ENCODE measurements at places on chromosomes 12 and 14.

GRCh38 chr12:55724226-55724939 is 4.2 kb downstream of the RDH5 start:
- DNase-seq, result peak; percentile 89

DNA sequence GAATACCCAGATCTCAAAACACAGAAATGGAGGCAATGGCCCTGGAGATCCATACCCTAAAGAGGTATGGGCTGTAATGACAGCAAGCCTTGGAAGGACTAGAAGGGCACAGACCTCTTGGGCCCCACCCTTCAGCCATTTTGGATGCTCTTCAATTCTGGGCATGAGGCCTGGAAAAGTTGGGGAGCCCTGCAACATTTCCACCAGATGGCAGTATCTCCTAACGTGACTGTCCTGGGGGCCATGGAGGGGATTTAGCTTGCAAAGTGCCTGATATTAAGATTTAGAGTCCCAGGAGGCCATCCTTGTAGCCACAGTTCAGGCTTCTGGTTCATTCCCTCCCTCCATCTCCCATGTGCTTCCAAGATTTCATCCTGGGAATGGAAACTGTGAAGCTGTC is 30.2 kb downstream of the KCNA5 start:
- DNase-seq, result no peak

DNA sequence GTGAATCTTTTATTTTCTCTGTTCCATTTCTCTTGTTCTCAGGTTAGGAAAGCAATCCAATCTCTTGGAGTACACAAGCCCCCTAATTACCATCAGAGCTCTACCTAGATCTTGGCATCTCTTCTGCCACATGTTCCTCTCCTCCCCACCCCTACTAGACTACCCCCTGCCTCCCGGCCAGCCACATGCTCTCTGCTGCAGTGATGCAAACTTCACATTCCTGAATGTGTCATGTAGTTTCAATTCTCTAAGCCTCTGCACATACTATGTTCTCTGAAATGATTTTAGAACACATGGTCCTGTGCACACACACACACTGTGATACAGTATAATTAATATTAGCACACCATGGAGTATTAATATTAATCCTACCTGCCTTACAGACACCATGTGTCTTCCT is 104.6 kb downstream of the EFCAB11 start:
- no peak for DNase-seq

- peak; percentile 85 for DNase-seq
Observed at GRCh38 chr14:105860615-105861580, 334.5 kb downstream of the TMEM121 start.

- no peak for DNase-seq
Observed at GRCh38 chr12:96132819-96133218, 61.4 kb upstream of the ELK3 start.

GRCh38 chr12:51404627-51405026 is 13.4 kb upstream of the GALNT6 start:
- no peak for DNase-seq

- DNase-seq, result no peak
Observed at GRCh38 chr12:26608706-26609105, 224.3 kb downstream of the ITPR2 start.

DNA sequence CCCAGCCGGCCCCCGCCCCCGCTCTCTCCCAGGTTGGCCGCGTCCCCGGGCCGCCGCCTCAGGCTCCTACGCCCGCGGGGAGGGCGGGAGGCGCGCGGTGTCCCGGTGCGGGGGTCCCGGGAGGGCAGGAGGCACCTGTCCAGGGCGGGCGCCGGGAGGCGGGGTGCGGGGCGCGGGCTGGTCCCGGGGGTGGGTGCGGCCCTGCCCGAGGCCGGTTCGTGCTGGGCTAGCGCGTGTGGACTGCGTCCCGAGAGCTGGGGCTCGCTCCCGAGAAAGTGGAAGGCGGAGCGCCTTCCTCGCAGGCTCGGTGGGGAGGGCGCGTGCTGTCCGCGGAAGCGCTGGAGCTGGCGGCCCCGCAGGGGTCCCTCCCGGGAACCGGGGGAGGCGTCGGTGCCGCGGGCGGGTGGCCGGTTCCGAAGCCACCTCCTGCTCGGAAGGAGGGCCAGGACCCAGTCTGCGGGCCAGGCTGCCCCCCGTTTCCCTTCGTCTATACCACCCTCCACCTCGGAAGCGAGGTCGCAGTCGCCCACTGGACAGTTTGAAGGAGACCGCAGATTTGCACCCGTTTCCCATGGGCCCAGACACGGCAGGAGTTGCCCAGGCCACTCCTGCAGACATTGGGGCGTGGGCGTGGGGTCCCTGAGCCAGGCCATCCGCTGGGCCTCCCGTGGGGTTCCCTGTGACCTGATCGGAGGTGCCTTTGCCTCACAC is 636 bp downstream of the ZFYVE21 start:
- no peak for DNase-seq

DNA sequence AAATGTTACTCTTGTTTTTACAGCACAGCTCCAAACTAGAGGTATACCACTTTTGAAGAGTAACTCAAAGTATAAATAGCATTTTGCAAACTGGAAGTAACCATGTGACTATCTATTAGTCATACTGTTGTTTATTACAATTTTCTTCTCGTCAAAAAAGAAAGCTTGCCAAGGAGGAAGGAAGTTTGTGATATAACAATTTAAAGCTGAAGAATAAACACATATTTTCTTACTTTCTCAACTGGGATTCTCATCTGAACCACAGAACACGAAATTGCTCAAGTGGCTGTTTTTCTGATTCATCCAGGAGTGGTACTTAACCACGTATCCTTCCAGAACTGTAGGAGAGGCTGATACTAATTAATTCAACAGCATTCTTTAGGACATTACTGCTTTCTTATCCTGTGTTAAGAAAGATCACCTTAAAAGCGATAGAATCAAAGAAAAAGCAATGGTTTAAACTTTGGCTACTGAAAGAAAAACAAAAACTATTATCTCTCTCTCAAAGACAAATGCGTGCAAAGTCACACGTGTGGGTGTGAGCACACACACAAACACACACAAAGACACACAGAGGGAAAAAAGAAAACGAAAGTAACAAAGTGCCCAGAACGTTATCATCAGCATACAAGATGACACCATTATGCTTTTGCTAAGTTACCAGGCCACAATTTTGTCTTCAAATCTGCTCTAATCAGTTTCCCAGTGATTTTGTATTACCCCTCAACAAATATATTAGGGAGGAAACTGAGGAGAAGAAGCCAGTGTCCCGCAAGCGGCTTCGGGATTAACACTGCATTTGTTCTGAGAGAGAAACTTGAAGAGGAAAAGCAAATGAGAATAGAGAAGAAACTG is at the start of gene CLEC2B:
TSS of gene CLEC2B (minus strand) at position 48 of the 855 bp plus-strand sequence.
- no peak for DNase-seq

GRCh38 chr12:52235001-52235764 is 2.1 kb downstream of the KRT7 start:
- no peak for DNase-seq

DNA sequence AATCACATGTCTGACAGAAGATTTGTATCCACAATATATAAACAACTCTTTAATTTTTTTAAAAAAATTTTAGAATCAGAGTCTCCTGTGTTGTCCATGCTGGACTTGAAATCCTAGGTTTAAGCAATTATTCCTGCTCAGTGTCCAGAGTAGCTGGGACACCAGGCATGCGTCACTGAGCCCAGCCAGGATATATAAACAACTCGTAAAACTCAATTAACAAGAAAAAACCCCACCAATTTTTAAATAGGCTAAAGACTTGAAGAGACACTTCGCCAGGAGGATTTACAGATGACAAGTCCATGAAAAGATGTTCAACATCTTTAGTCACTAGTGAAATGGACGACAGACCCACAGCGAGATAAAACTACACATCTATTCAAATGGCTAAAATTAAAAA is 2.0 kb upstream of the SCN8A start:
- DNase-seq, result no peak

GRCh38 chr12:30108666-30109065 is 324.9 kb upstream of the TMTC1 start:
- no peak for DNase-seq

GRCh38 chr14:29548948-29549370 is 378.7 kb downstream of the PRKD1 start:
- no peak for DNase-seq

DNA sequence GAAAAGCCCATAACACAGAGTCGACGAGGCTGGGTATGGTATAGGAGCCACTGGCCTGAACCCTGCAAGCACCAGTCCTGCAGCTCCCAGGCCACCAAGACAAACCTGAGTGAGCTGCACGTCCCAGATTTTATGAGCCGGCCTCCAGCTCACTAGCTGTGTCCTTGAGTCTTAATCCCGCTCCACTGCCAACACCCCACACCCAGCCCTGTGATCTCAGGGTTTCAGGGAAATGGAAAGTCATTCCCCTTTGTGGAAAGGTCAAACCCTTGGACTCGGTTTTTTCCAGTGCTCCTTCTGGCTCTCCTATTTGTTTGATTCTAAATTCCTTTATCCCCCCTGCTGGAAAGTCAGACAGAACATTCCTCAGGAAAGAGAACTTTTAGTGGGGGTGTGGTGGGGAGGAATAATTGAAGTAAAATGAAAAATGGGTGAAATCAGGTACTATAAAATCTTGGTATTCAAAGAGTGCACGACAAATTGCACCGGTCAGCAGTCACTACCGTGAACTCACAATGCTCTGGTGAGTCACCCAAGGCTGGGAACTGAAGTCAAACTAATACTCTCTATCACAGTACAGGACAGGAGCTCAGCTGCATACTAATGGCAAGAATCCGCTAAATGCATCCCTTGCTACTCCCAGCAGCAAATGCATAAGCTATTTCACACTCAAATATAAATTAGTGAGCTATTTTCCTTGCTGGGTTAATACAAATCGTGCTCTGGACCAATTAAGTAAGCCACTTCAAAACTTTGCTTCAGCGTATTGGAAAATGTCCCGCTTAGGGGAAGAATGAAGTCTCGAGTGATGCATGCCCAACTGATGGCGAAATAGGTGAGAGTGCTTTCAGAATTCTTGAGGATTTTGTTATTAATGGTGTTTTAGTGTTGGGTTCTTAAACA is 9.0 kb downstream of the PITPNM2 start:
- DNase-seq, result no peak

GRCh38 chr14:68506645-68507419 is 286.0 kb downstream of the ZFP36L1 start:
- DNase-seq, result no peak

- DNase-seq, result no peak
Observed at GRCh38 chr14:64899958-64900357, 14.3 kb upstream of the CHURC1 start.

- no peak for DNase-seq
Observed at GRCh38 chr14:101813833-101814232, 52.3 kb downstream of the PPP2R5C start.

- DNase-seq, result no peak
Observed at GRCh38 chr12:50032515-50032853, 7.2 kb upstream of the RACGAP1 start.

GRCh38 chr12:6614513-6615172 is 7.5 kb upstream of the CHD4 start:
- DNase-seq, result no peak

GRCh38 chr14:100786131-100786530 is 39.8 kb upstream of the MEG3 start:
- DNase-seq, result peak; percentile 58

DNA sequence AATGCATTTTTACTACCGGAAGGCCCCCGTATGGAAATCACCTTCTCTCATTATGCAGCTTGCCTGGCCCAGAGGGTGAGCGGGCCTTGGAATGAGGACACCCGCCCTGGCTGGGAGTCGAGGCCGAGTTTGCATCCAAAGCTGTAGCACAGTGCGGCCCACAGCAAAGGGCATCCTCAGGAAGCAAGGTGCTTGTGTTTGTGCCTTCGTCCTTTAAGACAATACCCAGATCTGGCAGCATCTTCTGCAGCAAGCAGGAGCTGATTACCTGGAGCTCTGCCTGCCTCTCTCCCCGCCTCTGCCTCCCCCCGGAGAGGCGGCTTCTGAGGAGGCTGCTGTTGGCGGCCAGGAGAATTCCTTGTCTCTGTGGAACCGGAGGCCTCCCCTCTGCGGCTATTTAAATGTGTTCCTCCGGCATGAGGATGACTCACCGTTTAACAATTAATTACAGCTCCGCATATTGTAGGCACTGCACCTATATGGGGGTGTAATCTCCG is 145.3 kb downstream of the CACNA1C start:
- no peak for DNase-seq

DNA sequence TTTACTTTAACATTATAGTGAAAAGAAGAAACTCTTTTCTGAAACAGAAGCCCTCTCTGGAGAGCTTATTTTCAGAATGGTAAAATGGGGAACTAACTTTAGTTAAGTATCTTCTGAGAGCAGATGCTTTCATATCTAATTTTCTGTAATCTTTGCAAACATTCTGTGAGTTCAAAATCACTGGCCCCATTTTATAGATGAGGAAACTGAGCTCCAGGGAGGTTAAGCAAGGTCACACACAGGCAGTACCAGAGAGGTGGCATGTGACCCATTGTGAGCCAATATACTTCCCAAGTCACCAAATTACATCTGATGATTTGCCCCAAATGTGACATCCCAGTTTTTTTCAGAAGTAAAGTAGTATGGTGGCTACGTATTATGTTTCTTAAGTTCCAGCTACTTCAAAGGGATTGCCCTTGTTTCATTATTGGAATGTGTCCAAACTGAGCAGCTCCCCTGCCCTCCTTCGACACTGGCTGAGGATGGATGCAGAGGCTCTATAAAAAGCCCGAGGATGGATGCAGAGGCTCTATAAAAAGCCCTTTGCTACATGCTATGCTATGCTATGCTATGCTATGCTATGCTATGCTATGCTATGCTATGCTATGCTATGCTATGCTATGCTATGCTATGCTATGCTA is 36.2 kb upstream of the NUDT4 start:
- no peak for DNase-seq

- DNase-seq, result peak; percentile 53
Observed at GRCh38 chr12:111444925-111445725, 39.4 kb downstream of the SH2B3 start.

DNA sequence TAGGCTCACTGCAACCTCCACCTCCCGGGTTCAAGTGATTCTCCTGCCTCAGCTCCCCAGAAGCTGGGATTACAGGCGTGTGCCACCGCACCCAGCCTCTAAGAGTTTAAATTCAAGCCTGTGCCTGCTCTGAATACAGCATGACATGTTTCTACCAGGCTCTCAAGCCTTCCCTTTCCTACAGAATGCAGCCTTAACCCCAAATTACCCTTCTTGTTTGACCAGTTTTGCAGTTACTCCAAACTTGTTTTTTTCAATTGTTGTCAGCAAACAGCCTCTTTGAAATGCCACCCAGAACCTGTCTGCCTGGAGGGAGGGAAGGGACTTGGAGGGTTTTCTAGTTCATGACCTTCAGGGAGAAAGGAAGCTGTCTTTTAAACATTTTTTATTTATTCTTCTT is 15.4 kb downstream of the GLTP start:
- DNase-seq, result no peak

GRCh38 chr14:35877276-35877675 is 51.1 kb downstream of the BRMS1L start:
- DNase-seq, result no peak

GRCh38 chr14:59857328-59857727 is 13.2 kb downstream of the RTN1 start:
- DNase-seq, result no peak

GRCh38 chr14:74347795-74348100 is 523 bp upstream of the VRTN start:
- no peak for DNase-seq

- no peak for DNase-seq
Observed at GRCh38 chr14:65134651-65135579, 32.6 kb upstream of the MAX start.

GRCh38 chr14:91685600-91685999 is 46.3 kb downstream of the CATSPERB start:
- no peak for DNase-seq

- DNase-seq, result no peak
Observed at GRCh38 chr12:122999196-122999946, 18.9 kb downstream of the ARL6IP4 start.

- DNase-seq, result no peak
Observed at GRCh38 chr14:96634896-96635295, 132.7 kb downstream of the PAPOLA start.

Data from posterior cingulate gyrus (tissue), 11 donors.